ENCODE measurements at places on chromosomes 3 and 15.

GRCh38 chr3:149430216-149430615, 44.3 kb upstream of the TM4SF4 start:
- no peak for DNase-seq

DNA sequence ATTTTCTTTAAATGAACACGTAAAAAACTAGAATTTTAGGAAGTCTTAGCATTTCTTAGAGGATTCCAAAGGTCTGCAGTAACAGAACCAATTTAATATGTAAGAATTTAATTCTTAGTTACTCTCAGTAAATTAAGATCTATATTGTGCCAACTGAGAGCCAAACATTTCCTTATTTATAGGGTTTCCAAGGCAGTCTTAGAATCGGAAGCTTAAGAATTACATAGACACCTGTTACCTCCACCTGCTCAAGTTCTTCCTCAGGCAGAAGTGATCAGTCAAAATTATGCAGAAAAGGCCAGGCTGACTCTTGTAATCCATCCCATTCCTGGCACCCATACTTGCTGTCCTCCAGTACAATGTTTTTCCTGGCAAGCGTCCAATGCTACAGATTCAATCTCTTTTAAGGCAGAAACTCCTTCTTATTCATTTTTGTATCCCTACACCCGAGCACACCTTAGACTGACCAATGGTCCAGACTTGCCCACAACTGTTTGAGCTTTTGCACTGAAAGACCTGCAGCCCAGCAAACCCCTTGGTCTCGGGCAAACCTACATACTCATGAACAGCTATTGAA, 64.3 kb downstream of the NCEH1 start:
- DNase-seq: no peak

- peak; percentile 46 for DNase-seq
Observed at GRCh38 chr3:190120269-190121060, at the start of gene P3H2. TSS of gene P3H2 (minus strand) at chr3:190120897. CDS start at chr3:190120731, 166 bp downstream.

DNA sequence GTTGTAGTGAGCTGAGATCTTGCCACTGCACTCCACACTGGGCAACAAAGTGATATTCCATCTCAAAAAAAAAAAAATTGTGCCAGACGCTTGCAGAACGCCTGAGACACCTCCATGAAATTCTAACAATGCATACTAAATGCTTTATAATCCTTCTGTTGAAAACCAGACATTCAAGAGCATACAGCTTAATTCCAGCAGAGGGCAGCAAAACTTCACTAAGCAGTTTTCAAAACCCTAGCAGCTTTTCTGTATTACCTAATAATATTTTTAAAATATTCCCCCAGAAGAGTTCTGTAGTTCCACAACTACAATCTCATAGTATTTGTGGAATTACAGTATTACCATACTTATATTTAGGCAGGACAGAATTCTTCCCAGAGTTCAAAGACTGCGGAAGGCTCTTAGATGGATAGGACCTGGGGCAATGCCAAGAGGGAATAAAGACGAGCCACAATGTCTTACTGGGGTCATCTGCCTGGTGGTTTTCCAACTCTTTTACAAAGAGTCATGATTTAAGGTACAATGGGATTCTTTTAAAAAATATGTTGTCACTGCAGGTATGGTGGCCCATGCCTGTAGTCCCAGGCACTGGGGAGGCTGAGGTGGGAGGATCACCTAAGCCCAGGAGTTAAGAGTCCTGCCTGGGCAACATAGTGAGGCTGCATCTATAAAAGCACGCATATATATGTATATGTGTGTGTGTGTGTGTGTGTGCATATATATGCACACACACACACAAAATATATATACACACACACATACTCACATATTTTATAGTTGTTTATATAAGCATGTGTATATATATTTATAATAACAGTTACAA, 19.6 kb upstream of the TASOR start:
- peak; percentile 43 for DNase-seq

GRCh38 chr3:59320080-59320479, 270.3 kb upstream of the CFAP20DC start:
- no peak for DNase-seq

DNA sequence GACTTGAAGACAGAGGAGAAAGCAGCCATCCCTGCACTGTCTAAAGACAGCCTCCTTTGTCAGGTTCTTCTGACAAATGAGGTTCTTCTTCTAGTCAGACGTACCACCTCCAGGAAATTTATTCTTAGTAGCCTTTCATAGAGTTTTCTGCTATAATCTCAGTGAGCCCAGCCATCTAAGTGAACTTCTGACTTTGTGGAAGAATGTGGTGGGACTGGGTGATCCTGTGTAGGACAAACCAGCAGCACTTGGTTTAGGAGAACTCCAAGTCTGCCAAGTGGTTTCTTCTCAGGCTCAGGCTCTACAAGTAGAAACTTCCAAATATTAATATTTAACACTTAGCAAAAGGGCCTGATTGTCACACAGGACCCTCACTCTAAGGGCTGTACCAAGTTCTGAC, 52.1 kb downstream of the TIPARP start:
- DNase-seq: no peak

DNA sequence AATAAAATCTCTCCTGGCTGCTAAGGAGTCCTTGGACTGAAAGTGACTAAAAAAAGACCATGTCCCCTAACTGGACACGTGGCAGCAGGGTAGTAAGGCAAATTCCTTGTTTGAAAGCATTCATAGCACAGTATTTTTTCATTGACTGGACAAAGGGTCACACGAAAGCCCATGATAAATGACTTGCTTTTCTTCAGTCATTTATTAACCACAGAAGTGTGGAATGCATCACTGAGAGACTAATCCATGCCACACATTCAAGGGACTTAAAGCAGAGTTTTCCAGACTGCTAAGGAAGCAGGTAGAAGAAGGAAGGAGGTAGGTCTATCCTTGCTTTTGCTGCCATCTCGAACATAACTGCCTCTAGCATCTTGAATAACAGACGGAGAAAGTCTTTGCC, 31.2 kb downstream of the CASR start:
- DNase-seq: no peak

- DNase-seq: no peak
Observed at GRCh38 chr3:12553921-12554391, 2.9 kb upstream of the MKRN2 start.

- DNase-seq: peak; percentile 43
Observed at GRCh38 chr3:134922866-134923265, 127.8 kb downstream of the EPHB1 start.

GRCh38 chr3:177300039-177300833, 103.0 kb upstream of the TBL1XR1 start:
- DNase-seq: no peak

GRCh38 chr3:50671331-50671730, 3.4 kb upstream of the DOCK3 start:
- DNase-seq: no peak
